Stimulated activated CD4-positive, alpha-beta T cell treated with anti-CD3 and anti-CD28 coated beads, Interleukin-1b, Interleukin-23, amount 100 ng/mL, for 48 hours (primary cell): ENCODE measurements at places on chromosomes 13 and 19.
A peak's percentile ranks its signal among the peaks of the same experiment; 100 is the strongest.

- DNase-seq, result no peak
Observed at GRCh38 chr13:48994706-48995105, 19.0 kb downstream of the FNDC3A start.

- DNase-seq, result peak; percentile 24
Observed at GRCh38 chr19:35476149-35476548, 14.1 kb downstream of the KRTDAP start.

GRCh38 chr13:77002590-77003190, 10.8 kb downstream of the CLN5 start:
- DNase-seq, result no peak

- no peak for DNase-seq
Observed at GRCh38 chr13:33116321-33117010, 100.2 kb downstream of the KL start.
